ENCODE measurements at places on chromosomes 1 and 21.

- no peak for DNase-seq
Measured at GRCh38 chr1:205422993-205423642, 1.3 kb upstream of the LEMD1 start.

GRCh38 chr1:226420897-226421296 lies 13.0 kb upstream of the PARP1 start:
- DNase-seq, result no peak

DNA sequence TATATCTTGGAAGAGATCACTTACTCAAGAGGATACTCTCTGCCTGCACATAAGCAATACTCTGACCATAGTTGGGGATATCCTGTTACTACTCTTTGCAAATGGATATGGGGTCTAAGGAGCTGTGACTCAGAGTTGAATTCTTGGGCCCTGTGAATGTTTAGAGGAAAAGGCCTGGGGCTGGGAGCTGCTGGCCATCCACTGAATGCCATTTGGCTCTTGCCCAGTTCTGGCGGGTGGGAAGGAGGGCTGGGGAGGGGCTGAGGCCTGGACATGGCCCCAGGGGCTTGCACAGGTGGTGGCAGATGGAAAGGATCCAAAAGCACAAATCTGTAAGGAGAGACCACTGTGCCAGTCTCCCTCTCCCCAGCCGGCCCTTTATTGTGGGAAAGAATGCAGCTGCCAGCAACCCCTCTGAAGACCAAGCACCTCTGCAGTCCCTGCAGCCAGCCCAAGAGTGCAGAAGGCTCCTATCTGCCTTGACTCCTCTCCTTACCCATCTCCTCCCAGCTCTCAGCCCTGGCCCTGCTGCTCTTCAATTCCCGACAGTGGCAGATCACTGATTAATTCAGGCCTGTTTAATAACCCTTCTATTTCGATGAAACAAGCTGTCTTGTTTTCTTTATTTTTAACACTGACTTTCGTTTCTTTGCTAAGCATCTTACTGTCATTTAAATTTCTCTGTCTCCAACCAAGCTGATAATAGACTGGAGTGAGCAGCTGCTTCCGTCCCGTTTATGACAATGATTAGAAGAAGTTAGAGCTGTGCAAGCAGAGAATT lies 12.1 kb downstream of the PLXNA2 start:
- DNase-seq, result no peak

- no peak for DNase-seq
Measured at GRCh38 chr1:226625832-226626576, 77.4 kb downstream of the STUM start.

DNA sequence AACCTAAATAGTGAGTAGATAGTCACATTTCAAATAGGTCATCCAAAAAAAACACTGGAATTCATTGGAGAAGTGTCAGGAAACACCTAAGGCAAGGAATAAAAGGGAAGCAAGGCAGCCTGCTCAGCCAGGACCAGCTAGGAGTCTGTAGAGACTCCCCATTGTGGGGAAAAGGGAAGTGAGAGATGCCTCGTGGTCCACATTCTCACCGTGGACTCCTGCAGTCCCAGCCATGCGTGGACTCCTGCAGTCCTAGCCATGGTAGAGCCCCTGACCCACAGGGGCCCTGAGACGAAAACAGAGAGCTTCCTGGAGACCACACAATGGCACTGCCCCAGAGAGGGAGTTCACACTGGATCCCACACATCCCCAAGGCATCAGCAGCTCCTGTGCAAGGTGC lies 97.5 kb downstream of the LRIG2 start:
- no peak for DNase-seq

Data from CD4-positive, alpha-beta T cell treated with Interleukin-12 subunit alpha and Interleukin-12 subunit beta, for 1 hour (primary cell).